HT-29 (cell line): ENCODE measurements at places on chromosomes 6 and 20.

DNA sequence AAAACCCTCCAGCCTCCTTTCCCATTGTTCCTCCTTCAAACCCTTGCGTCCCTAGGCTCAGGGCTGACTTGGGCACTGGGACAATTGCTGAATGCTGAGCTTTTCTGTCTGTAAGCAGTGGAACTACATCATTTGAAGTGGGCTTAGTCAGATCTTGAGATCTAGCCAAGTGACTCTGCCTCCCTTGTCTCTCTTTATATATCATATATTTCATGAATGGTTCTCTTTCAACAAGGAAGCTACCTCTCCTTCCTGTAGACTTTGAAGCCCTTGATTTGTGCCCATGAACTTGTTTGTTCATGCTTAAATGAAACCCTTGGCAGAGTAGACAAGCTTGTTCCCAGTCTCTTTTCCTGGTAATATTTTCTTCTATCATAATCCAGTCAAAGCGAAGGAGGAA lies 60.0 kb upstream of the KIF13A start:
- peak; percentile 64 for DNase-seq

- peak; percentile 91 for DNase-seq
Measured at GRCh38 chr6:56693246-56693607, 50.5 kb upstream of the DST start.

GRCh38 chr6:116087437-116088027 lies 13.1 kb upstream of the NT5DC1 start:
- DNase-seq: no peak

DNA sequence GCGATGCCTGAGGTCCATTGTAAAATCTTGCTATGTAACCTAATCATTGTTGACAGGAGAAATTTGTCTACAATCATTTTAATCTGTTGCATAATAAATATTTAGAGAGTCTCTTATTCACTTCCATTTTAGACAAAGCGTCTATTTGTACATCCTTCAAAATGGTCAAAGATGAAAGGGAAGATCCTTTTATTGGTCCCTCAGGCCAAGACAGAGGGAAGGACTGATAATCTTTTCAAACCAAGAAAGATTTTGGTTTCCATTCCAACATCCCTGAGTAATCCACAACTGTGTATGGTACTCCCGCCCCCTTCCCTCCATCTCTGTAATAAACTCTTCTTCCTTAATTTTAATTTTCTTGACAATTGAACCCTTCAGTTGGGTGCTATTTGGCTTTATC lies 111.6 kb upstream of the SCP2D1 start:
- no peak for DNase-seq

- DNase-seq: no peak
Measured at GRCh38 chr6:80974579-80974978, 777.9 kb downstream of the TENT5A start.
